ENCODE measurements at places on chromosomes 4 and X.

DNA sequence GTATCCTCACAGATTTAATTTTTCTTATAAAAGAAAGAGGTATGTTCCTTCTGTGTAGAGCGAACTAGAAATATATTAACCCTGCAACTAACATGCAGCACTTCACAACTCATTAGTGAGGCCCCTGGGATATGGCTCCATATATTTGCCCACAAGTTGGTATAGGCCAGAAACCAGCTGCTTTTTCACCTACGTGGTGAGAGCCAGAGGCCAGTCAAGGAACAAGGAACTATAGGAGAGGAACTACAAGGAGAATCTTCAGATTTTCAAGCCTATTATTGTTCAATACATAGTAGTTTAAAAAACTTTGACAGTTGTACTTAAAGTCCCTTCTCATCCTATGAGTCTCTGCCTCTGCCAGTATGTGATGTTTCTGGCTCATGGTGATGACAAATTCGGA, 205.9 kb downstream of the CBR4 start:
- DNase-seq: no peak

- DNase-seq: no peak
These were observed 12.5 kb downstream of the METAP1 start for GRCh38 chr4:99008051-99008450.

DNA sequence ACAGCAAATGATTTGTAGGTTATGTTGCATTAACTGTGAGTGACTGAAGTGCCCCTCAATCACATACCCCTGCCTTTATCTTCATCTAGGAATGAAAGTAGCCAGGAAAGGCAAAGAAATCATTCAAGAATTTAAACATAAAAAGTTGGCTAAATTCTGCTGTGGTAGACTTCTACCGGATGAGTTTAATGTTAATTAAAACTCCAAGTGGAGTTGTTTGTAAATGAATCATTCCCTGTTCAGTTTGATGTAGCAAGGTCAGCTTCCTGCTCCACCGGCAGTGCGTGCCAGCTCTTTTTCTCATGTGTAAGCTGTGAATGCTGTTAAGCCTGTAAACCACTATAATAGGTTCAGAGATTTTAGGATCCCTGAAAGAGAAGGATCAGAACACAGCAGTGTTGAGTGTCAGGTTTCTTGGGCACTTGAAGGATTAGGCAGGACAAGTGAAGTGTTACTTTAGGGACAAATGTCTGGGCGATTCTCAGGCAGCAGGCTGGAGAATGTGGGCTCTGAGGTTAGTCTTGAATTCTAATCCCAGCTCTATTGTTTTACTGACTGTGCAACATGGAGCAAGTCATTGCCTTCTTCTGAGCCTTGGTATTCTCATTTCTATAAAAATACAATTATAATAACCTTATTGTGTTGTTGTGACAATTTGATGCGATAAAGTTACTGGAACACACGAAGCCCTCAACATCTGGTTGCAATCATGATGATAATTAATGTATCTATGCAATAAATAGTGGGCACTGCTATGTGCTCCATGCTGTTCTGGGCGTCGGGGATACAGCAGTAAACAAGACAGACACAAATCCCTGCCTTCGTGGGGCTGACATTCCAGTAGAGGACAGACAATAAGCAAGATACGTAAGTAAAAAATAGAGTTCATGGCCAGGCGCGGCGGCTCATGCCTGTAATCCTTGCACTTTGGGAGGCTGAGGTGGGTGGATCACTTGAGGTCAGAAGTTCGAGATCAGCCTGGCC, 112.0 kb downstream of the SHROOM3 start:
- DNase-seq: peak; percentile 71

GRCh38 chrX:40646489-40647306, 663 bp downstream of the CXorf38 start:
- peak; percentile 39 for DNase-seq

DNA sequence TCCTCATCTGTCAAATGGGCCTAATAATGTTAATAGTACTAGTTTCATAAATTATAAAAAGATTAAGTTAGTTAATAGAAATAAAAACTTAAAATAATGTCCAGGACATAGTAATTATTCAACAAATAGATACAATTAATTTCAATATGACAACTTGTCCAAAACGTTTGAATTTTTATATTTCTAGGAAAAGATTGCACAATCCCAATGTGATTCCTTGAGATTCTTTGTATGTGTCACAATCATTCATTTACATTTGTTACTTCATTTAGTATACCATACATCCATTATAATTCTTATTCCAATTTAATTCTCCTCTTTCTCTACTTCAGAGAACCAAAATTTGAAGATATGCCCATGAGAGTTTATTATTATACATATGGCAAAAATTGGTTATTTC, 554.2 kb downstream of the GABRG1 start:
- no peak for DNase-seq

GRCh38 chrX:133980406-133980805, 5.0 kb downstream of the GPC3 start:
- DNase-seq: no peak

DNA sequence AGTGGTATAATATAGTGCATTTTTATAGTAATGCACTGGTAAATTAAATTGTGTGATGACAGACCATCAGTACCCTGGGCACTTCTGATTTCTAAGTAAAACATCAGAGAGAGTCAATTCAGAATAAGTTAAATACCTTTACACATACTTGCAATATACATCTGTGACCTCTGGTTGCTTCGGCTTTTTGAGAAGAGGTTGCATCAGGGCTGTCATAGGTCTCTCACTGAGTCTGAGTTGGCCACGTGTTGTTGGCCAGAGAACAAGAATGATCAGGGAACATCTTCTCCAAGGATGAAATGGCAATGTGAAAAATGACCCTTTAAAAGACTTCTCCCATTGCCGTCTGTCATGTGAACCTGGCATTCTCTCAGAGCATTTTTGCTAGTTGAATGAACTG, 36.9 kb upstream of the PUDP start:
- DNase-seq: no peak

DNA sequence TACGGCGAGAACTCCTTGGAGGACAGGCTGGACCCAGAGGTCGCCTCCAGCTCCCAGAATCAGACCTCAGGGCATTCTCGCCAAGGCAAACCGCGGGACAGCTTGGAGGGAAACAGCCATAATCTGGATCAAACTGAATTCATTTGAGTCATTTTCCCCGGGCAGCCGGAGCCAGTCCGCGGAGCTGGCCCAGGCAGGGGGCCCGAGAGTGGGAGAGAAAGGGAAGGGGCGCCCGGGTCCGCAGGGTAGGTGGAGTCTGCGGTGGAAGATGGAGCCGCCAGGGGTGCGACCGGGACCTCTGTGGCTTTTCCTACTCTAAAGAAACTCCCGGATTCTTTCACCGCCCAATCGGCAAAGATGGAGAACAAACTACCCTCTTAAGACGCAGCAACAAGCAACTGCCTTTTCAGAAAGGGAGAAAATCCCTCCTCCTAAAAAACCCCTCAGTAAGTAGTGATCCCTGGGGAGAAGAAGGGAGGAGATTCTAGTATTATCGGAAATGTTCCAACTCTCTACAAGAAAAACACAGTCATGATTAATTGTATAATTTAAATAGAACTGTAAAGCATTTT, 5.2 kb downstream of the NKX3-2 start:
- no peak for DNase-seq

DNA sequence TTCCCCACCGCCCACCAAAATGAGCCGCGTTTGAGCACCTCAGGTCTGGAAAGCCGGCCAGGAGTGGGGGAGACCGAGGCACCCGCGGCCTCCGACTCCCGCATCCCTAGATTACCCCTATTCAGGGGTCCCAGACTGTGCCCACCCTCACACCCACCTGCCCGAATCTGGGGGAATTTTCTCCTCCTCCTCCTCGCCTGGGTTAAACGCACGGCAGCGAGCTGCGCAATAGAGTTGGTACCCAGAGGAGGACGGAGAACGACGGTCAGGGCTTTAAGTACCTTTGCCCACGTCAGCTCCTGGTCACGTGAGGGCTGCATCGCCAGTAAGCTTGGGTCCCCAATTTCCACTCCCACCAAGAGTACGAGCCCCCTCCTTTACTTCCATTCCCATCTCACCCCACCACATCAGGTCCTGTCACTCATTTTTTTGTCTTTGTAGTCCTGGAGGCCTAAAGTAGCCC, at the start of gene ARMCX2:
Gene ARMCX2, minus strand, starts transcription at position 250 of the 463 bp plus-strand sequence. CDS start 2,262 bp downstream, outside the sequence.
- peak; percentile 37 for DNase-seq

DNA sequence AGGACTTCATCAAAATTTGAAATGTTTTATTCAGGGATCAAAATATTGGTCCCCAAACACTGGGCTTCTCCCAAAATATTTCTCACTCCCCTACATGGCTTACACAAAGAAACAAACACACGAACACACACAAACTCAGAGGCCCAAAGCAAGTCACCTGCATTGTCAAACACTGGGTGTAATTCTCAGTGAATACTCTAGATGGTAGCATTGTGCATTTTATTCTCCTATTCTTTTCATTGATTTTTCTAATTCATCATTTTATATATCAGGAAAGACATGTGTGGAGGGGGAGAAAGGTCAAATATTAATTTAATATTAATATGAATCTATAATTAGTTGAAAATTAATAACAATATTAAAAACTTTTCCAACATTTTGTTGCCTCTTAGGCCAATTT, 72.3 kb upstream of the TNMD start:
- DNase-seq: no peak

DNA sequence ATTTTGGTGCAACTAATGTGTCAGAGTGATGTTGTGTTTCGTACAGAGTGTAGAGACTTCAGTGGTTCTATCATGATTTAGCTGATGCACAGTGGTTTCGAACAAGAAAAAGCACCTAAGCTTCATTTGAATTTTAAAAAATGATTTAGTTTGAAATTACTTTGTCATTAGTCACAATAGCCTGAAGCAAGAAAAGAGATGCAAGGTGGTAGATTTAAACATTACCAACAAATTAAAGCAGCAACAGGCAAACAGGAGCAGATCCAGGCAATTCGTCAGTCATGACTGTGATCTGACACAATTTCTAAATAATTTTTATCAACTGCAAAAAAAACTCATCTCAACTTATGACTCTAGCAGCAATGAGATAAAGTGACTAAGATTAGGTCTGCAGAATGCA, 24.6 kb upstream of the COX7B2 start:
- peak; percentile 15 for DNase-seq

DNA sequence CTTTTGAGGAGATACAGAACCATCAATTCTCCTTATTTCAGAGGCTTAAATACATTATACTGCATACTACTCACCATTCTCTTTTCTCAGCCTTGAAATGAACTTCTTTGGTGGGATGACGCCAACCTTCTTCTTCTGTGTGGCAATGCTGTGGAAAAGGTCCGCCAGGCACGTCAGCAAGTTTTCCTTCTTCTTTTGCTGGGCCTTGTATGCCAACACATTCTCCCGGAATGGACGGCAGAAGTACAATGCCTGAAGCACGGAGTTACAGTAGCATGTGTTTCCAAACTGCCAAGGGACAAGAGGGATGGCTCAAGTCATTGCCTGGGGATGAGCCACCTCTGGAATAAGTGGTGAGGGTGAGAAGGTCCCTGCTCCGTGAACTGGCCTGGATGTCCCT, 31.2 kb downstream of the USP46 start:
- DNase-seq: no peak

GRCh38 chrX:50705042-50705441, 109.0 kb downstream of the SHROOM4 start:
- DNase-seq: no peak

- DNase-seq: no peak
These were observed 24.0 kb upstream of the GBA3 start for GRCh38 chr4:22668702-22669101.

- DNase-seq: no peak
These were observed 6.2 kb downstream of the MBNL3 start for GRCh38 chrX:132482632-132483031.

GRCh38 chrX:15929194-15929593, 74.6 kb upstream of the AP1S2 start:
- no peak for DNase-seq

GRCh38 chr4:142535009-142535408, 311.1 kb downstream of the INPP4B start:
- DNase-seq: peak; percentile 7

GRCh38 chr4:178349601-178350000, 907.4 kb upstream of the AGA start:
- DNase-seq: no peak

DNA sequence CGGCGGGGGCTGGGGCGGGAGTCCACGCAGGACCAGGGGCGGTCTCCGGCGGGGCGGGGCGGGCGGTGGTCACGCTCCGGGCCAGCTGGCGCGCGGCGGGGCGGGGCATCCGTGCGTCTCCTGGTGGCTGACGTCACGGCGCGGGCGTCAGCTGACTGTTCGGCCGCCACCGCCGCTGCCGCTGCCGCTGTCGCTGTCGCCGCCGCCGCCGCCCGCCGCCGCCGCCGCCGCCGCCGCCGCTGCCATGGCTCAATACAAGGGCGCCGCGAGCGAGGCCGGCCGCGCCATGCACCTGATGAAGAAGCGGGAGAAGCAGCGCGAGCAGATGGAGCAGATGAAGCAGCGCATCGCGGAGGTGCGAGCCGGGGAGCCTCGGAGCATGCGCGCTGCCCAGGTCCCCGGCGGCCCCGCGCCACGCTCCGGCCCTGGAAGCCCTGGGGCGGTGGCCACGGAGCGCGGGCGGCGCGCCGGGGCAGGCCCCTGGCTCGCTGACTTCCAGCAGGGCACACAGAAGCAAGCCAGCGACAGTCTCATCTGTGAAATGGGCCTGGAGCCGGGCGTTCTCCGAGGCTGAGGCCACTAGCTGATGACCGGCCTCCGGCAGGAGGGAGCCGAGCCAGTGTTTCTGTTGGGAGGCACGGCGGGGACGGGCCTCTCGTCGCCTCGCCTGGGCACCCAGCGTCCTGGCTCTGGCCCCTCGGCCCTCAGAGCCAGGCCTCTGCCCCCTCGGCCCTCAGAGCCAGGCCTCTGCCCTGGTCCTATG, at the start of gene FAM50A:
Gene FAM50A, plus strand, starts transcription at position 150 of the 763 bp plus-strand sequence. Its CDS starts 95 bp downstream, at position 245.
- DNase-seq: peak; percentile 57

DNA sequence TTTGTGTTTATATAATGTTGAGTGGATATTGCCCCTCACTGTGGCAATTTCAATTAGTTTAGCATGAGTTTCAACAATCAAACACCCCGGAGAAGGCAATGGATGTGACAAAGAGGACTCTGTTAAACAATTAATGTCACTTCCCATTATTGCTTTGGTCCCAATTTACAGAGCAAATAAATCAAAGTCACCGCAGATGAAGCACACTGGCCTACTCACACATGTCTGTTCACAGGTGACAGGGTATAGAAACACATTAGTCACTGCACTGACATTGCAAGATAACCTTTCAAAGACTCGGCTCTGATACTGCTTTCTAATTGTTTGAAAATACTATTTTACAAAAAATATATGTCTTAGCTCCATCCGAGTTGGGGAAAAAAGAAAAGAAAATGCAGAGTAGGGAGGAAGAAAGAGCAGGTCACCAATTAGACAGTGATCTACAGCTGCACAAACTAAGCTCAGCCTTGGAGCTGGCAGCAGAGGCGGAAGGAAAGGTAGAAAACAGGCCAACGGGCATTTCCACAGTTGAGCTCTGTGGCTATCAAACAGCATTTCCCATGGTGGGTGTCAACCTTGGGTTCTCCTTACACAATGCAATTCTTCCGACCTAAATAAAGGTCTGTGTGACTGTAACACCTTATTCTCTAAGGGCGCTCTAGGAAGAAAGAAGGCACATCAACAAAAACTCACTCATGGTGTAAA, 53.9 kb downstream of the PPARGC1A start:
- no peak for DNase-seq

Measured in HCEC 1CT (cell line).